Stimulated activated CD4-positive, alpha-beta T cell treated with anti-CD3 and anti-CD28 coated beads, Interleukin-15, amount 100 ng/mL, for 1 hour (primary cell): ENCODE measurements at places on chromosomes 16 and 17.

DNA sequence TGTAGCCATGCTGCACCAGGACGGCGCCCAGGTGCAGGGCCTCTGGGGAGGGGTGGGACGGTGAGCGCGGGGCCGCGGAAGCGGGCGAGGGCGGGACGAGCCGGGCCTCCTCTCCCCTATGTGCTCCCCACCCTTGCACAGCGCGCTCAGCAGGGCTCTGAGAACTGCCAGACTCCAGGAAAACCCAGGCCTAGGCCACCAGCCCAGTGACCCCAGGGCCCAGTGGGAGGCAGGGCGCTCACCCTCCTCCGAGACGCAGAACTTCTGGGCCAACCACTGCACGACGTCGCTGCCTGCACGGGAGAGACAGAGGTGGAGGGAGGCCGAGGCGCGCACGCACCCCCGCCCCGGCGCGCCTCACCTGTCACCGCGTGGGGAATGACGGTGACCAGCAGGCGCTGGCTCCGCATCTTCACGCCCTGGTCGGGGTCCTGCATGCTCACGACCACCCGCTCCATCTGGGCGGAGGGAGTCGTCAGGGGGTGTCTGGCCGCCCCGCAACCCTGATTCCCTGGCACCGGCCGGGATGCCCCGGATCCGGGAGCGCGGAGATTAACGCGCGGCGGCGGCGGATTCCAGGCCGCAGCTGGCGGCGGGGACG, 603 bp downstream of the RGS11 start:
- no peak for DNase-seq

- DNase-seq: no peak
Measured at GRCh38 chr17:80992077-80992947, 671 bp downstream of the CHMP6 start.

DNA sequence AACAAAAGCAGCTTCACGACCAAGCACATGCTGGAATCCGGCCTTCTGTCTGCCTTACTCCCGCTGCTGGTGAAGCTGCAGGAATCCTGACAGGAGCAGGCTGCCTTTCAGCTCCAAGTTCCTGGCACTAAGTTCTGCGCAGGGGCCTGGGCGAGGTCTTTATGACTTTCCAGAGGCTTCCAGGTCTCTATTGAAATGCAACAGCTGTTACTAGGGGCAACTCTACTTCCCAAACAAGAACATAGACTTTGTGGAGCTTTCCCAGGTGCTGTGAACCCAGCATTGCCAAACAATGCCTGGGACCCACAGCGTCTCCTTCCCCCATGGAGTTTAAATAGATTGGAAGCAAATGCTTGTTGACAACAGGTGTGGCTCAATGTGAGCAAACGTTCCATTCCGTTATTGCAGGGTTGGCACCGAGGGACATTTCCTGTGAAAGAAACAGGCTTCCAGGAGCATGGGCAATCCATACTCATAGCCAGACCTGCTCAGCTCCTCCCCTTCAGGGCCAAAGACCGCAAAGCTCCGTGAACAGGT, 156.0 kb downstream of the CDH13 start:
- DNase-seq: no peak

- no peak for DNase-seq
Measured at GRCh38 chr16:19505600-19506303, 16.1 kb downstream of the GDE1 start.

- DNase-seq: no peak
Measured at GRCh38 chr17:72301887-72302286, 181.1 kb downstream of the SOX9 start.

DNA sequence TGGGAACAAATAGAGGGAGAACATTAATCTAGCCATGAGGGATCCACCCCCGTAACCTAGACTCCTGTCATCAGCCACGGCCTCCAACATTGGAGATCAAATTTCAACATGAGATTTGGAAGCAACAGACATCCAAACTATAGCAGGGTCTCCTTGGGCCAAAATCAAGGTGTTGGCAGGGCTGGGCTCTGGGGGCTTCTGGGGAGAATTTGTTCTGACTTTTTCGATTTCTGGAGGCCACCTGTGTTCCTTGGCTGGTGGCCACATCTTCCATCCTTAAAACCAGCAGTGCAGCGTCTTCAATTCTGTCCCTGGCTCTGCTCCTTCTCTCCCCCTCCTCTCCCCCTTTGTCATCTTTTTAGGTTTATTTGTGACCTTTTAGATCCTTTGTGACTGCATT, 546.2 kb downstream of the WWOX start:
- DNase-seq: no peak

DNA sequence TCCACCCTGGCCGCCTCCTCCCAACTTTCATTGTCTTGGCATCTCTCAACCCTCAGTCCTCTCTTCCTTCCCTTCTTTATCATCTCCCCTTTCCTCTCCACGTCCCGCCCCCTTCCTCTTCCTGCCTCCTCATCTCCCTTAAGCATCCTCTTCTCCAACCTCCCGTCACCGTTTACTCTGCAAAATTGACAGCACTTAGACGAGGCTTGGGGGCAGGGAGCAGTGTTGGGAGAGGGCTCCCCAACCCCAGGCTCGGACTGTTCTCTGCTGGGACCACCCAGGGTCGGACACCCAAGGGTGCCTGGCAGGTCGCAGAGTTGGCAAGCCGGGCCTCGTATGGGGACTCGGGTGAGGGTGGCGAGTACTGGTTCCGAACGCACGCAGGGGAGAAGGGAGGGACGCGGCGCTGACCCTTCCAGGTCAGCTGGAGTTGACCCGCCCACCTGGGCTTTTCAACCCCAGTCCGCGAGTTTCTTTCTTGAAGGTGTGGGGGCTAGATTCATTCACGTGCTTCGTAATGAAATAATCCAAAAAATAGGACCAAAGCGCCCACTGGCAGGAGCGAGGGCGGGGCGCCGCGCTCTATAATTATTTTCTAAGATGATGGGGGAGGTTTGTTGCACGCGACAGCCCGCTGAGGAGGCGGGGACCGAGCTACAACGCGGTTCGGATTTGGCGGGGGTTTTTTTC, 775 bp upstream of the PAGR1 start:
- peak; percentile 42 for DNase-seq

DNA sequence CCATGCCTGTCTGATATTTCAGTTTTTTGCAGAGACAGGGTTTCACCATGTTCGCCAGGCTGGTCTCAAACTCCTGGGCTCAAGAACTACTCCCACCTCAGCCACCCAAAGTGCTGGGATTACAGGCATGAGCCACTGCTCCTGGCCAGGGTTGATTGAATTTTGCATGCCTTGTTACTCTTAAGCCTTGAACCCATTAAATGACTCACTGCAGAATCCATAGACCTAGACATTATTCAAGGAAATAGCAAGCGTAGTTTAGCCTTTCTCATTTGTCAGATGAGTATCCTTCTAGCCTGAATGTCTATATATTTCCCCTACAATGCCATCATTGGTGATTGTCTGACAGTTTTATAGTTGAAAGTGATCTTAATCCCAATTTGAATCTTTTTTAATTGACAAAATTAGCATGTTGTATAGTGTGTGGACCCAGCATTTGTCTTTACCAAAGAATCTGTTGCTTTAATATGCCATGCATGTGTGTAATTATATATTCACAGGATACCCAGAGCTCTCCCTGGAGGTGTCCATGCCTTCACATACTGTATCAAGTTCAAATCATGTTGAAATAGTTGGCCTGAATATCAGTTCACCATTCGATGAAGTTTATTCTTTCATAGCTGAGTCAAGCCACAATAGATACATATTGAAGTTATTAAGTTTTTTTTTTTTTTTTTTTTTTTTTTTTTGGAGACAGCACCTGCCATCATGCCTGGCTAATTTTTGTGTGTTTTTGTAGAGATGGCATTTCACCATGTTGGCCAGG, 321.0 kb downstream of the CPPED1 start:
- DNase-seq: no peak

DNA sequence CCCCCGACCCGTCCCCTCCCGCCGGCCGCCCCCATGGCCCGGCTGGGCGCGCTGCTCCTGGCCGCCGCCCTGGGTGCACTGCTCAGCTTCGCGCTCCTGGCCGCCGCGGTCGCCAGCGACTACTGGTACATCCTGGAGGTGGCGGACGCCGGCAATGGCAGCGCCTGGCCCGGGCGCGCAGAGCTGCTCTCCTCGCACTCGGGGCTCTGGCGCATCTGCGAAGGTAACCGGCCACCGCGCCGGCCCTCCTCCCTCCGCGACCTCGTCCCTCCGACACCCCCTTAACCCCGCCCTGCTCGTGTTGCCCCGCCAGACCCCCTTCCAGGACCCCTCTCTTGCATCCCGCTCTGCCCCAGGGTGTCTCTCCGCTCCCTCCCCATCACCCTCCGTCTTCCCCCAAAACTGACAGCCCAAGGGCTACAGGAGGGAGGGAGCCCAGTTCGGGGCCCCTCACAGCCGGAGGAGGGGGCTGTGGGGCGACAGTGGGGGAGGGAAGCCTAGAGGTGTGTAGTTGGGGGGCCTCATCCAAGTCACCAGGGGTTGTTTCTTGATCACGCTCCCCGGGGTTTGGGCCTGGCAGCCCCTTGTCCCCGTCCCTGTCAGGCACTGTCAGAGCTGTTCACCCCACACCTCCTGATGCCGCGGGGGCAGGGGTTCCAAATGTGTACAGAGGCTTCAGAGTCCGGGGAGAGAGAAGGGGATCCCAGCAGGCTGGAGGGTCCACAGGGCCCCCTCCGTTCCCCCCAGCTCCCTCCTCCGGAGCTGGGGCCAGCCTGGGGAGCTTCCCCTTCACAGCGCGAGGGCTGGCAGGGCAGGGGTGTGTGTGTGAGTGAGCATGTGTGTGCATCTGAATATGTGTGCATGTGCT, 794 bp downstream of the TMEM235 start:
- DNase-seq: no peak

GRCh38 chr17:81272616-81273015, 22.5 kb downstream of the SLC38A10 start:
- no peak for DNase-seq

- no peak for DNase-seq
Measured at GRCh38 chr16:89149386-89149785, 22.2 kb upstream of the CDH15 start.
